ENCODE measurements at places on chromosomes 12 and 14.

GRCh38 chr12:105369014-105369413 is 38.5 kb downstream of the C12orf75 start:
- DNase-seq: no peak

DNA sequence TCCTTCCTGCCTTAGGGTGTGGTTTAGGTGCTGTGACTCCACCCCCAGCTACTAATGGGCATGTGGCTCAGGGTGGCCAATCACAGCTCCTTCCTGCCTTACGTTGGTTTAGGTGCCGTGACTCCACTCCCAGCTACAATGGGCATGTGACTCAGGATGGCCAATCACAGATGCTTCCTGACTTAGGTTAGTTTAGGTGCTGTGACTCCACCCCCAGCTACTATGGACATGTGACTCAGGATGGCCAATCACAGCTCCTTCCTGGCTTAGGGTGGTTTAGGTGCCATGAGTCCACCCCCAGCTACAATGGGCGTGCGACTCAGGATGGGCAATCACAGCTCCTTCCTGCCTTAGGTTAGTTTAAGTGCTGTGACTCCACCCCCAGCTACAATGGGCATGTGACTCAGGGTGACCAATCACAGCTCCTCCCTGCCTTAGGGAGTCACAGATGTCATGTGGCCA is 163.9 kb downstream of the TBX5 start:
- DNase-seq: no peak

GRCh38 chr12:113936460-113936859 is 29.7 kb downstream of the RBM19 start:
- DNase-seq: no peak

DNA sequence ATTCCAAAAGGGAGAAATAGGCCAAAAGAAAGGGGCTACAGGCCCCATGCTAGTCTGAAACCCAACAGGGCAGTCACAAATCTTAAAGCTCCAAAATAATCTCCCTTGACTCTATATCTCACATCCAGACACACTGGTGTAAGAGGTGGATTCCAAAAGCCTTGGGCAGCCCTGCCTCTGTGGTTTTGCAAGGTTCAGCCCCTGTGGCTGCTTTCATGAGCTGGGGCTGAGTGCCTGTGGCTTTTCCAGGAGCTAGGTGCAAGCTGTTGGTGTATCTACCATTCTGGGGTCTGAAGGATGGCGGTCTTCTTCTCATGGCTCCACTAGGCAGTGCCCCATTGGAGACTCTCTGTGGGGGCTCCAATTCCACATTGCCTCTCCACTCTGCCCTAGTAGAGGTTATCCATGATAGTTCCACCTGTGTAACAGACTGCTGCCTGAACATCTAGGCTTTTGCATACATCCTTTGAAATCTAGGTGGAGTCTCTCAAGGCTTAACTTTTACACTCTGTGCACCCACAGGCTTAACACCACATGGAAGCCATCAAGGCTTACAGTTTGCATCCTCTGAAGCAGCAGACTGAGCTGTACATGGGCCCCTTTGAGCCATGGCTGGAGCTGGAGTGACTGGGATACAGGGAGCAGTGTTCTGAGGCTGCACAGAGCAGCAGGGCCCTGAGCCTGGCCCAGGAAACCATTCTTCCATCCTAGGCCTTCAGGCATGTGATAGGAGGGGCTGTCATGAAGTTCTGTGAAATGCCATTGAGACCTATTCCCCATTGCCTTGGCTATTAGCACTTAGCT is 66.5 kb upstream of the ABCD2 start:
- no peak for DNase-seq

- no peak for DNase-seq
These were observed 39.5 kb downstream of the E2F7 start for GRCh38 chr12:77025782-77026314.

- DNase-seq: no peak
These were observed 11.4 kb downstream of the DUSP6 start for GRCh38 chr12:89340861-89341260.

DNA sequence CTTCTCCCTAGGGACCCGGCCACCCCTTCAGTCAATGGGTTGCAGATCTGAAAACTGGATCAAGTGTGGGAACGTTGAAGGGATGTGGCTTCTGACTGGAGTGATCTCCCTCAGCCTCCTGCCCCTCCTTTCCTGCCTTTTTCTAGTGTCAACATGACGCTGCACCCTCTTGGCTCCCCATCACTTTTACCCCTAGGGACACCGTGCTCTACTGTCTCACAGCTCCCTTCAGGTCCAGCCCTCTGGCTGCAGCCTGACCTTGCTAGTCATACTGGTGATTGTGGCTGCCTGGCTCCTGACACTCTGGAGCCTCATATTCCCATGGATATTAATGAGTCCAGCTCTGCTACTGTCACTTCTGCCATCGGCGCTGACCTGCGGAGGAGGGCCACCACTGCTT is 51.5 kb upstream of the RASSF3 start:
- no peak for DNase-seq

- no peak for DNase-seq
These were observed 2.8 kb downstream of the VPS29 start for GRCh38 chr12:110498984-110499706.

- no peak for DNase-seq
These were observed 117.0 kb downstream of the SMOC1 start for GRCh38 chr14:69996216-69996615.

All from vagina (tissue), 2 donors.